ENCODE measurements at places on chromosomes 3 and 15.

DNA sequence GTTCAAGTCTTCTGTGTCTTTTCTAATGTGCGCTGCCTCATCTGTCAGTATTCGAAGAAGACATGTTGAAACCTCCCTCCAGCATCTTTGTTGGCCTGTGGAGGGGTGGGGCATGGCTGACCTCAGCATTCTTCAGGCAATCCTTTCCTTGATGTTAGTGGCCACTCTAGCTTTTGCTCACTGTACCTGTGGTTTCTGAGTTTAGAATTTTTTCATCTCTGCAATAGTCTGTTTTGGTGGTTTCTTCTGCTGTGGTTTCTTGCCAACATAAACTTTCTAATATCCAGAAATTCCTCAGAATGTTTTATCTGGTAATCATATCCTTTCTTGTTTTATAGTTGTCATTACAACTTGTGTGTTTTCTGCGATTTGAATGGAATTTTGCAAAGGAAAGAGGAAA, 251.3 kb upstream of the NR2E3 start:
- DNase-seq: no peak

DNA sequence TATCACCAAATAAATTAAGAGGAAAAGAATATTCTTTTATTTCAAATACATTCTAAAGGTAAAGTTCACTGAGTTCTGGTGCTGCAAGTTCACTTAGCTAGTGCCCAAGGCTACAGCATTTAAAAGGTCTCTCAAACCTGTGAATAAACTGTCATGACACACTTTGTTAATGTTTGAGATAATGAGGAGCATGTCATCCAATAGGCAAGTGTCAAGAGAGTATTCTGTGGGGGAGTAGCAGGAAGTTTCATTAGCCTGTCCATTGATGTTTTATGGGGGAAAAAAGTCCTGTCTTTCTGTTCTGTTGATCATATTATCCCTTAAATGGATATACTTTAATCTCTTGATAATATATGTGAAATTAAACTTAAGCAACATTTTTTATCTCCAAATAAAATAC, 4.0 kb downstream of the SPESP1 start:
- DNase-seq: no peak

GRCh38 chr15:99986297-99987118, 253.3 kb upstream of the LYSMD4 start:
- no peak for DNase-seq

DNA sequence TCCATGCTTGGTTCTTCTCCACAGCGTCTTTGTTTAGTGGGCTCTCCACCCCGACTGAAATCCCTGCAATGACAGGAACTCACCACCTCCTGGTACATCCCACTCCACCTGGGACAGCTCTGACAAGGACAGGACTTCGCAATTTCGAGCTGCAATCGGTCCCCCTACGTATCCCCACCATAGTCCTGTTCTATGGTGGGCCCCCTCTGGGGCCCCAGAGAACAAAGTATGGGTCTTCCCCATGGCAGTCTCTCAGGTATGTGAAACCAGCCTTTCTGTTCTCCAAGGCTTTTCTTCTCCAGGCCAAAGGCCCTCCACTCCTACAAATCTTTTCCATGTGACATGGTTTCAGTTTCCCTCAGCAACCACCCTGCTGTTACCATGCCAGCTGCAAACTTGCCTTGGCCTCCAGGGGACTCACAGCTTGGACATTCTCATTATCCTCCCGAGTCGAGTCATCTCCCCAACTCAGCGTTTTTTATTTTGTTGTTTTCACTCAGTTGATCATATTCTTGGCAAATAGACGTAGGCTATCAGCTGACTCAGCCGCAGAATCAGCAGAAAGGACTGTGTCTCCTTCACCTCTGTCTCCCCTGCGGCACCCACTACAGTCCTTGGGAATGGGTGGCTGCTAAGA, 233.3 kb downstream of the OPA1 start:
- DNase-seq: no peak

GRCh38 chr3:27166888-27167287, 202.3 kb downstream of the NEK10 start:
- no peak for DNase-seq

DNA sequence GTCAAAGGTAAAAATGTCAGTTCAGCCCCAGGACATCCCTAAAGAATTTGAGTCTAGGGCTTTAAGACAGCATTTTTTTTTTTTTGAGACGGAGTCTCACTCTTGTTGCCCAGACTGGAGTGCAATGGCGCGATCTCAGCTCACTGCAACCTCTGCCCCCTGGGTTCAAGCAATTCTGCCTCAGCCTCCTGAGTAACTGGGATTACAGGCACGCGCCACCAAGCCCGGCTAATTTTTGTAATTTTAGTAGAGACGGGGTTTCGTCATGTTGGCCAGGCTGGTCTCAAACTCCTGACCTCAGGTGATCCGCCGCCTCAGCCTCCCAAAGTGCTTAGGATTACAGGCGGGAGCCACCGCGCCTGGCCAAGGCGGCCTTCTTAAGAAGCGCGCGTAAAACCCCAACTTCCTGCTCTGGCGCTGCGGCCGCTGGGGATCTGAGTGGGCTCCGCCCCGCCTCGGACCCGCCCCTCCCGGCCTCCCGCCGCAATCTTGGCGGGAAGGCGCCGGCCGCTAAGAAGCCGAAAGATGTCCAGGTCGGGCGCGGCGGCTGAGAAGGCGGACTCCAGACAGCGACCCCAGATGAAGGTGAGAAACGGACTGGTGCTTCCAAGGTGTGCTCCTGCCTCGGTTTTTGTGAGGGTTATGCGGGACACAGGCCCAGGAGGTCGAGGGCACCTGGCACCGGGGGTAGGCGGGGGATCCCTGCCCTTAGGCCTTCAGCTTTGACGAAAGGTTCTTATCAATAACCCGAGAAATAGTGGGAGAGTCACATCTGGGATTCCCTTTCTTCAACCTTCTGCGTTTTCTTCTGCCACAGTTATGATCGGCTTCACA, at the start of gene WDR76:
WDR76 (plus strand) TSS at position 495 of the 834 bp plus-strand sequence; CDS start at position 526, 31 bp downstream.
- DNase-seq: peak; percentile 69

DNA sequence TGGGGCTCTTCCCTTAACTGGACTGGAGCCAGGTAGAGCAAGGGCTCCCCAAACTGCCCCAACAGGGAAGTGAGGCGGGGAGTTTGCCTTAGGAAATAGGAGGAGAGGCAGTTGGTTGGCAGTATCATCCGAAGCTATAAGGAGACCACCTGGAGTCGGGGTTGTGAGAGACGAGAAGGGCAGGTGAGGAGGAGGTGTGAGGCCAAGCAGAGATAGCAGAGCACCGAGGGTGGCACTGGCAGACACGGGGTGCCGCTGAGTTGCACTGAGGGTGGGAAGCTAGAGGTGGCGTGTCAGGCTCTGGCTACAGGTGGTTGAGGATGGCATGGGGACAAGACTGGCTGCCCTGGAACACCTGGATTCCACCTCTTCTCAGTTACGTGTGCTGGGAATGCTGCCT, 17.2 kb downstream of the RASGRF1 start:
- no peak for DNase-seq

DNA sequence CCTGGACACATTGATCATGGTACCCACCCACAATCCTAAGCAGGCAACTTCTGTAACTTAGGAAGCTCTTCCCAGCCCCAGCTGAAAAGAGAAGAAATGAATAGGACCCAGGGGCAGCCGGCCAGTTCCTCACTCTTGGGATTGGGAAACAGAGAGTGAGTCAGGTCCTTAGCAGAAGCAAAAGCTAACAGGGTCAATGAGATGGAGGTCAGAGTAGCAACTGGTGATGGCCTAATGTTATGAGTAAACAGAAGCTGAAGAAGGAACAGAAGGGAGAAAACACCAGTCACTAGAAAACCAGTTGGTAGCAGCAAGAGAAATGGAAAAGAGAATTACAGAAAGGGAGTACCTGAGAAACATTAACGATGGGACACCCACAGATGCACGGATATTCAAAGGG, 20.0 kb downstream of the RIOX2 start:
- DNase-seq: no peak

All from stimulated activated naive CD4-positive, alpha-beta T cell treated with Interleukin-2 at 50 U/mL for 16 hours (primary cell).